HepG2 (cell line): ENCODE measurements at places on chromosomes 12 and 14.

DNA sequence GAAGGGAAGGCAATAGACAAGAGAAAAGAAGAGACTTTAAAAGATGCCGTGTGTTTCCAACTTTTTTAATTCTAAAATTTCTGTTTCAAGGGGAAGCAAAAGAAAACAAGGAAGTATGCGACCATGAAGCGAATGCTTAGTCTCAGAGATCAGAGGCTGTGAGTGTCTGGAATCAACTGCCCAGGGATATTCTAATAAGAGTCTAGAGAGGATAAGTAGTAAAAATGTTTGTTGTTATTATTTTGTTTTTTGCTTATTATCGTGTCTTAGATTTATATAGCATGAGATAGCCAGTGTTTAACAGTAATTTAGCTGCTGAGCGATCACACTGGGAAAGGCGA is 421 bp downstream of the FCF1 start:
- DNase-seq = no peak

- no peak for DNase-seq
Observed at GRCh38 chr14:60705100-60705499, 19.1 kb downstream of the SIX4 start.

GRCh38 chr12:85385406-85385805 is 105.4 kb downstream of the ALX1 start:
- no peak for DNase-seq

DNA sequence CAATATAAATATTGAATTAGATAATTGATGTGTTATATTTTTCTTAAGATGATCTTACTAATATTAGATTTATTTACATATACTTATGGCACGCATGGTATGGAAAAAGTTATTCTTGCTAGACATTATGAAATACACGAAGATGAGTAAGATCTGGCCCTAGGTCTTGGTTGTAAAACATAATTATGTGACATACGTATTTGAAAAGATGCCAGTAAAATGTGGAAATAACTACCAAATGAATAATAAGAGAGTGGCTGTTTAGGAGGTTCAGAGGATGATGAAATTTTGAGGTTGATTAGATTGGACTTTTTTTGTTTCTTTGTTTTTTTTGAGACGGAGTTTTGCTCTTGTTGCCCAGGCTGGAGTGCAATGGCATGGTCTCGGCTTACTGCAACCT is 41.3 kb downstream of the FANCM start:
- DNase-seq = no peak

DNA sequence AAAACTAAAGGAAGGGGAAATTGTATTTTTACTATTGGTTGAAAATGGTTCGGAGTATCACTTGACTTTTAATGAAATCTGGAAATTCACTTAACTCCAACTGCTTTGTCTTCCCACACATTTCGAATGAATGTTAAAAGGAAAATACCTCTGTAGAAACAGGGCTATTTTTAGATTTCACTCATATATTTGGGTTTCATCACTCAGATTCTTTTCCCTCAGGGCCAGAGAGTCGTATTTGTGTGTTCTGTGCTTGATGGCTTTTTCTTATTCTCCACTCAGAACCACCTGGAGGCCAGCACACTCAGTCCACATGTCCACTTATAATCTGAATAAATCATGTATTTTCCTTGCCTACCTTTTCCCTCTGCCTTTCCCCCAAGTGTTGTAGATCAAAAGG is 40.0 kb downstream of the DAAM1 start:
- no peak for DNase-seq

DNA sequence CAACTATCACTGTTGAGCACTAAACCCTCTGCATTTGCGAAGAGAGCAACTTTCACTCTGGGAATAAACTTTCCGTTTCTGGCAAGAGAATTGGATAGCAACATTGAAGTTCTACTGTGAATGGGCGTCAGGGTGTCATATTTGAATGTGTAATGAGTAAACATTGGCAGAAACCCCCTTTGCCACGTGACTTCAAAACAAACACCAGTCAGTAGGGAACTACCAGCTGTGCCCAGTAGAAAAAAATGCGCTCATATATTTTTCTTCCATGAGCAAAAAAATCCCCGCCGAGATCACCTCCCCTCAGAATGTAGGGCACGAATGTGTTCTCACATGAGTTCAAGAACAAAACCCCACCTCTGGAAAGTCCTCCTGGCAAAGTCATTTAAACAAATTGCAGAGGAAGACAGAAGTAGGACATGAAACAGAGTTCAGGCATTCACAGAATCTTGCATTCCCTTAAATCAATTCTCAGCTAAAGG is 80.6 kb downstream of the BTG1 start:
- DNase-seq = peak; percentile 53

- no peak for DNase-seq
Observed at GRCh38 chr12:79441534-79441933, 249.2 kb downstream of the PAWR start.

GRCh38 chr12:67069451-67070306 is 199.5 kb upstream of the CAND1 start:
- DNase-seq = peak; percentile 3

- DNase-seq = peak; percentile 95
Observed at GRCh38 chr14:69580009-69580577, 5.4 kb upstream of the CCDC177 start.

DNA sequence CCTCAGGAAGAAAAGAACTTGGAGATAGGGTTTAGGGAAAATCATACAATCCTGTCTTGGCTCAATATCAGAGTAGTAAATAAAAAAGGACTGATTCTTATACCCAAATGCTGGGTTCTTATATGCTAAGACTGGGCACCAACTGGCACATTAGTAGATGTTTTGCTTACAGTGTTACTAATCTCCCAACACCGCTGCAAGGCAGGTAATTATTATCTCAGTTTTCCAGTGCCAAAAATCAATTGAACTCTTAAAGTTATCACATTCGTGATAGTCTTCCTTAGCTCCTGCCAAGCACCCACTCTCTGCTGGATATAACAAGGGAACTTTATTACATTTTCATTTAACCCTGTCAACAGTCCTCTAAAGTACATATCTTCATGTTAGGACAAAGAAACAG is 25.0 kb upstream of the HIGD1C start:
- no peak for DNase-seq

DNA sequence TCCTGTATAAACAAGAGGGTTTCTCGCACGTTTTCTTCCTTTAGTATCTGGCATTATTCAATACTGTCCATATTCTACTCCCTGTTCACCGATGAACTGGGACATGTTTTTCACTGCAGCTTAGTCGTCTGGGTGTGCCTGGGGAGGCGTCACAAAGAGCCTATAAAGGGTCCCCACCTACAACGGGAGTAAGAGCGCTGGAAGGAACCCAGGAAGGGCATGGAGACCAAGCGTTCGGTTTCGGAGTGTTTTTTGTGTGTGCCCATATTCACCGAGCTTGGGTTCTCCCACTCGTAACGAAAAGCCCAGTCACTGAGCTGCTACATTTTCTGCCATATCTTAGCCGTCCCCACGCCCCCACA is 592 bp upstream of the USP15 start:
- DNase-seq = no peak

GRCh38 chr12:59570145-59570544 is 25.7 kb upstream of the SLC16A7 start:
- DNase-seq = no peak

- no peak for DNase-seq
Observed at GRCh38 chr12:121955258-121956237, 37.2 kb downstream of the CFAP251 start.

DNA sequence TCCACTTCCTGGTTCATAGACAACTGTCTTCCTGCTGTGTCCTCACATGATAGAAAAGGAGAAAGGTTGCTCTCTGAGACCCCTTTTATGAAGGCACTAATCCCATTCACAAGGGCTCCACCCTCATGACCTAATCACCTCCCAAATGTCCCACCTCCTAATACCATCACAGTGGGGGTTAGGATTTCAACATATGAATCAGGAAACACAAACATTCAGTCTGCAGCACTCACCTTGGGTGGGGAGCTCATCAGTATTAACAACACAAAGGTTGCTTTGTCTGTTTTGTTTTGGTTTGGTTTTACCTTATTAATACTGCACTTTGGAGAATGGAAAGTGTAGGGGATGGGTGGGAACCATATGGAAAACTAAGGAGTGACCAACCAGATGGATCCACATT is 10.5 kb upstream of the SMCO2 start:
- peak; percentile 32 for DNase-seq

DNA sequence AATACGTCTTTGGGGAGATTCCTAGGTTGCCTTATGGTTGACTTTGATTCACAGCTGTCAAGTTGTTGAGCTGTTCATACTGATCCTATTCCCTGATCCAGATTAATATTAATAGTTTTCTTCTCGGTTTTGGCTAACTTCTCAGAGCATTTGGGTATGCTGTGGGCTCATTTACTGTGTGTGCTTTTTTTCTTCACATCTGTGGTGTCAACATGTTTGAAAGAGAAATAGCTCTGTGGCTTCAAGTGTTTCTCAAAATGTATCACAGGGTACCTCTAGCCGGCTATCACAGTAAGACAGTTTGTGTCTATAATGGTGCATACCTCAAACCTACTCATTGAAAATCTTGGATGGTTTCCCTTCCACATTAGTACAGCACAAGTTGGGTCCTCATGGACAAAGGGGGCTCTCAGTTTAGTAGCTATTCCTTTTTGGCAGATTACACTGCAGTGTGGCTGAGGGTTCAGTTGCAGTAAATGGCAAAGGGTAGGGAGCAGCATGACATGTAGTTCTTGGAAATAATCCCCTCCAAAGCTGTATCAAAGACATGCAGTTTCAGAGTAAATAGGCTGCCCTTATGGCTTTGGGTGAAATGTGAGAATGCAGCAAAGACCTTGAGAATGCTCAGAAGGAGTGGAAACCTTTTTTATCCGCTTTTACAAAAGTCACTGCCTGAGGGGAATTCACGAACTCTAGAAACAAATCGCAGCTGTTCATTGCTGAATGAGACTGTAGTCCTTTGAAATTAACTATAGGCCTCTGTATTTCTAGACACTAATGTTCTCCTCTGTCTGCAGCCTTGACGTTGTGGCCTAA is 102.4 kb upstream of the ATF1 start:
- DNase-seq = no peak

DNA sequence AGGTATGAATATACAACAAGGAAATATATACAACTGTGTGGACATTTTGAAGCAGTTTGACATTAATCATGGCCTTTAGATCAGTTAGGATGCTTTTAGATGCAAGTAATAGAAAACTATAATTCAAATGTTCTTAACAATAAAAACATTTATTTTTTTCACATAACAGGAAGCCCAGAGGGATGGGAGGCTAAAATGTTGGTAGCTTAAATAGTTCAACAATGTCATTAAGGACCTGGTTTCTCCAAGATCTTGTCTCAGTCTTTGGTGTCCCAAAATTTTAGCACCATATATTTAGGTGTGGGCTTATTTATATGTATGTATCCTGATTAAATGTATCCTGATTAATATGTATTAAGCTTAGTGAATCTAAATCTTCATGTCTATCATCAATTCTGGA is 292.4 kb downstream of the NUAK1 start:
- DNase-seq = no peak

DNA sequence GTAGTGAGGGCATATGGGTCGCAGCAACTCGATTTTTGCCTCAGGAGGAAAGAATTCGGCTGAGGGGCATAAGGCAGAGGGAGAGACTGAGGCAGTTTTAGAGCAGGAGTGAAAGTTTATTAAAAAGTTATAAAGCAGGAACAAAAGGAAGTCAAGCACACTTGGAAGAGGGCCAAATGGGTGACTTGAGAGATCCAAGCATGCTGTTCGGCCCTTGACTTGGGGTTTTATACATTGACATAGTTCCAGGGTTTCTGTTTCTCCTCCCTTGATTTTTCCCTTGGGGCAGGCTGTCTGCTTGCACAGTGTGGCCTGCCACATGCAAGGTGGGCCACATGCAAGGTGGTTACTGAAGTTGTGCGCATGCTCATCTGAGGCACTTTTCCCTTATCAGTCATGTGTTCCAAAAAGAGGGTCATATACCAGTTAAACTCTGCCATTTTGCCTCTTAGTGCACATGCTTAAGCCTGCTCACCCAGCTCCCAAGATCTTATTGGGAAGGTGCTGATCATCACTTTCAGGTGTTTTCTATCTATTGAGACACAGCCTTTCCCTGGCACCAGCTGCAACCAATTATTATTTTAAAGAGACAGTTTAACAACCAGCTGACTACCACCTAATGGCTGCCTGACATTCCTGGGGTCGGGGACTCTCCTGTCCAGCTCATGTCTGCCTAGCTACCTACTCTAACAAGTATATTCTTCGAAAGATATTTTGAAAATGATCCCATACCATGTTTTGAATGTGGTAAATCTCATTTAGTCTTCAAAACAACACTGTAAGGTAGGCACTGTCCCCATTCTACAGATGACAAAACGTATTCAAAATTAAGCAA is 19.9 kb downstream of the PTGER2 start:
- DNase-seq = no peak
